HAP-1 (cell line): ENCODE measurements at places on chromosomes 16 and 17.

- DNase-seq = peak; percentile 6
Observed at GRCh38 chr17:9401434-9401833, 174.2 kb downstream of the STX8 start.

DNA sequence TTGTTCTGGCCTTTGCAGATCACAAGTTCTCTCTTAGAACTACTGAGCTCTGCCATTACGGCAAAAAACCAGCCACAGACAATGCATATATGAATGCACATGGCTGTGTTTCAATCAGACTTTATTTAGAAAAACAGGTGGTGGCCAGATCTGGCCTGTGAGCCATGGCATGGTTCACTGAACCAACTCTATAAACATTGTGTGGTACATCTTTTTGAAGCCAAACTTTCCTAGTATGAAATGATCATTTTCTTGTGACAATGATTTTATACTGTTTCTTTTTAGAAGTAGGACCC lies 65.9 kb upstream of the AMZ2 start:
- DNase-seq = no peak

DNA sequence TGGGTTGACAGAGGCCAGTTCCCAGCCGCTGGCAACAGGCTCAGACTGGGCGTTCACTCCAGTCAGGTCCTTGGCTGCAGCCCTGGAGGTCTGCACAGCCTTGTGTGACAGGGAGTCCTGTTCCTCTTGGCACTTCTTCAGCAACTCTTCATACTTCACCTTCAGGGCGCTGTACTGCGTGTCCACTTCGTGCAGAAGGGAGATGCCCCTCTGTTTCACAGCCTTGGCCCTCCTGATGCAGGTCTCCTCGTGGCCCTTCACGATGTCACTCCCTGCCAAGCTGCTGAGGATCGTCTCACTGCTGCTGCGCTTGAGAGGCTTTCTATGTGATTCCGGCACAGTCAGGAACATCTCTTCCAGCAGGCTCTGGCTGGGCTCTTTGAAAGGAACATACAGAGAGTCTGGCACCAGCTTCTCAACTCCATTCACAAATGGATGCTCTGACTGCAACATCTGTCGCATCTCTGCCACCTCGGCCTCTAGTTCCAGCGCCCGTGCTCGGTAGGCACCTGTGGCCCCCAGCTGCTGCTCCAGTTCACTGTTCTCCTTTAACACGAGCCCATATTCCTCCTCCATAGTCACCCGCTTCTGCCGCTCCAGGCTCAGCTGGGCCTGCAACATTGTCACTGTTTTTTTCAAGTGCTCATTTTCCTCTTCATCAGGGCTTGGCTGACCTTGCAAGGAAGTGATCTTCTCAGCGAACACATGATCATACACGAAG lies 27.2 kb downstream of the CDR2 start:
- no peak for DNase-seq

GRCh38 chr17:35243561-35244340 lies 879 bp downstream of the SLFN5 start:
- peak; percentile 24 for DNase-seq

- no peak for DNase-seq
Observed at GRCh38 chr17:64384253-64385186, 6.1 kb downstream of the PECAM1 start.

- DNase-seq = no peak
Observed at GRCh38 chr16:67191411-67191994, 452 bp upstream of the E2F4 start.

- DNase-seq = no peak
Observed at GRCh38 chr17:65830356-65830755, 268.9 kb upstream of the AXIN2 start.

GRCh38 chr16:11201498-11202259 lies 54.3 kb downstream of the SOCS1 start:
- DNase-seq = no peak

- no peak for DNase-seq
Observed at GRCh38 chr16:86566966-86567700, 504 bp downstream of the FOXC2 start.

- no peak for DNase-seq
Observed at GRCh38 chr17:69869667-69870066, 205.4 kb upstream of the KCNJ16 start.

- no peak for DNase-seq
Observed at GRCh38 chr17:67124450-67125148, 80.2 kb downstream of the CACNG1 start.

DNA sequence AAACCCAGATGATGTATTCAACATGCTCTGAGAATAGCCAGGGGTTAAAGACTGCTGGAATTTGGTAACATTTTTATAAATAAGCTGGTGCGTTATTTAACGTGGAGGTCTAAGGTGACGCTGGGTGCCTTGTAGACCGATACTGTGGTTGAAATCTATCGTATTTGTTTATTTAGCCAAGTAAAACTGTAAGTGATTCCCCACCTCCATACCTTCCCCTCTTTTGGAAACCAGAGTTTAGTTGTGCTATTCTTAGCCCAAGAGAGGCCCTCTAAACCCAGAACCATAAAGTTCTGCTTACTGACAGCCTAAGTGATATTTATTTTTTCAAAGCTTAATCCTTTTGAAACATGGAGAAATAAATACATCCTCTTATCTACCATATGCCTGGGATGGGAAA lies 744.5 kb downstream of the WWOX start:
- DNase-seq = no peak

DNA sequence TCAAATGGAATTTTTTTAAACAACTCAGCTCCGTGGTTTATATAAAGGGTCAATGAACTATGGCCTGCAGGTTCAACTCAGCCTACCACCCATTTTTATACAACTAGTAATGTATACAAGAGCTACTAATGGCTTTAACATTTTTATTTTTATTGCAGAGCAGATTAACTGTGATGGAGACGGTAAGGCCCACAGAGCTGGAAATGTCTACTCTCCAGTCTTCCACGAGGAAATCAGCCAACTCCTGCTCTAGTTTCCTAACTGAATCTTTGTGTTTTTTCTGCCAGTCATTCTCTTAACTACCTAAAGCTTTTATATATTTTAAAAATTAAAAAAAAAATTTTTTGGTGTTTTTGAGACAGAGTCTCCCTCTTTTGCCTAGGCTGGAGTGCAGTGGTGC lies 385.1 kb upstream of the MAF start:
- no peak for DNase-seq
